ENCODE measurements at places on chromosomes 3 and 15. TPM values are rescaled to one million over a fixed set of nuclear protein-coding genes. Genes with fewer than 3 reads are reported as not detected.
A peak's percentile ranks its signal among the peaks of the same experiment; 100 is the strongest.

- no peak for DNase-seq
Measured at GRCh38 chr15:78390242-78390641, 47.8 kb upstream of the IREB2 start.

DNA sequence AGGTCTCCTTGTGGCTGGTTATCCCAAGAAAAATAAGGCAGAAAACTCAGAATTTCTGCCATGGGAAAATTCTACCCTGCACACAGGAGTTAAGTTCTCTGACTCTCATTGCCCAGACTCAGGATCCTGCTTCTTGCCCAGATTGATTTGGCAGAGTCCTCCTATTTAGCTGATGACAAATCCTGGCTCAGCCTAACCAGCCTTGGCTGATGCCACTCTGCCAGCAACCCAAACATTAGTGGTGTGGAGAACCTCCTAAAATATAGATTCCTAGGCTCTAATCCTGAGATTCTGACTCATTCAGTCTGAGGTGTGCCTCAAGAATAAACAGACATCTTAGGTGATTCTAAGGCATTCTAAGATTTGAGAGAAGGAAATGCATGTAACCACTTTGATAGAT, 60.5 kb upstream of the ACTC1 start:
- peak; percentile 89 for DNase-seq

- no peak for DNase-seq
Measured at GRCh38 chr3:7332696-7333095, 471.8 kb downstream of the GRM7 start.

GRCh38 chr15:77017761-77018720, 23.1 kb downstream of the PSTPIP1 start:
- no peak for DNase-seq

- DNase-seq: no peak
Measured at GRCh38 chr3:123783811-123784210, 100.3 kb downstream of the MYLK start.

DNA sequence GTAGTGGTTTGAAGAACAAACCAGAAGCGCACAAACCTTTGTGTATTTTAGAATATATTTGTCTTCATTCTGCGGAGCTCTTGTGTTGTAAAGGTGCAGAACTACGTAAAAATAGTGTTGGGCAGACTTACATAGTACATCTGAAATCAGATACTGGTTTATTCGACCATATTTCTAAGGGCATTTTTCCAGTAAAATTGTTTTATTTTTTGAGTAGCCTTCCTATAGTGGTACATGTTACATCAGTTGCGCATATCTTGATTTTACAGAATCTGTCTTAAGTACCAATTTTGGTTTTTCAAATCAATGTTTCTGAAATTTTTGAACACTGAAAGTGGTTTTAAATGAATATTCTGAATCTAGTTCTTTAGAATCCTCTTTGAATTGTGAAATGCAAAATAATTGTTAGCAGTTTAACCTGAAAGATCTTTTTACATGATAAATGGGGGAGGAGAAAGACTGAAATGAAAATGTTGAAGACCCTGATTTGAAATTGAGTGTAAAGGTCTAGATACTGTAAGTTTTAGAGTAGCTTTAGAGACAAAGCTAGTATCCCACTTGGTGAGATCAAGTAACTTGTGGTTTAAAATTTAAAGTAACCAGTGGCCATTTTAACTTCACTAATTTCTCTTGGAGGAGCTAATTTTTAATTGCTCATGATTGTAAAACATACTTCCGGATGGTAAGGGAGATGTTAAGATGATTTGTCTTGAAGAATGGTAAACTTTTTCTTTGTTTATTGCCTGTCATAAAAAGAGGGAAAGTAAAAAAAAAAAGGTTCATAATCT, 15.5 kb upstream of the CHD2 start:
- DNase-seq: no peak

DNA sequence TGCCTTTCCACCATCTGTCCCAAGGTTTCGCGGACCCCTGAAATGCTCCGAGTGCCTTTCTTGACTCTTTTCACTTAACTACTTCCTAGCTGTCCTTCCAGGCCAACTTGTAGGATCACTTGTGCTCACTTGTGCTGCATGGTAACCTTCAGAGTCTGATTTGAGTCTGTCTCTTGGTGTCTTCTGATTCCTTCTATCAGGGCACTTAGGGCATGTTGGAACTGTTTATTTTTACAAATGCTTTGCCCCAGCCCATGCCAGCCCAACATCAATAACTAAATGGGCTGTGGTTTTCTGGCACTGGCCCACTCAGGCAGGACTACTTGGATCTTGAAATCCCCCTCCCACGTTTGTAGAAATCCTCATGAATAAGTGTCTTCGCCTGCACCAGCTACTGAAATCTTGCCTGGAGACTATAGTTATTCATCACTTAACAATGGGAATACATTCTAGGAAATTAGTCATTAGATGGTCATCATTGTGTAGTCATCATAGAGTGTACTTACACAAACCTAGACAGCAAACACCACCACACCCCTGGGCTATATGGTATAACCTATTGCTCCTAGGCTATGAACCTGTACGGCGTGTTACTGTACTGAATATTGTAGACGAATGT, 123.1 kb upstream of the STRIT1 start:
- peak; percentile 56 for DNase-seq

DNA sequence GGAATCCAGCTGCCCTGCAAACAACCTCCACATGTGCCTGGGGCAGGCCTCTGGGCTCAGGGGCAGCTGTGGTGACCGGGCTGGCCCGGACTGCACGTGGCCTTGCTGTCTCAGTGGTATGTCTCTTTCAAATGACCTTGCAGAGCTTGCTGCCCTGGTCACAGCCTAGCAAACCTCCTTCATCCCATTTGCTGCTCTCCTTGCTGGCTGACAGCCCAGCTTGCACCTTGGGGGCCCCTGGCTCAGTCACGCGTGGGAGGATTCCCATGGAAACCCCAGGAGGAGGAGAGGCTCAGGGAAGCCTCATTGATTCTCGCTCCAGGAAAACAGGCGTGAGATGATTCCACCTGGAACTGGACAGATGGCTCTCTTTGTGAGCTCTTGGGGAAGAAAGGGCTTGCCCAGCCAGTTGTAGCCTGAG, 5.6 kb downstream of the SPSB4 start:
- no peak for DNase-seq

GRCh38 chr3:198079771-198080520, 119.9 kb downstream of the LMLN start:
- DNase-seq: peak; percentile 64

DNA sequence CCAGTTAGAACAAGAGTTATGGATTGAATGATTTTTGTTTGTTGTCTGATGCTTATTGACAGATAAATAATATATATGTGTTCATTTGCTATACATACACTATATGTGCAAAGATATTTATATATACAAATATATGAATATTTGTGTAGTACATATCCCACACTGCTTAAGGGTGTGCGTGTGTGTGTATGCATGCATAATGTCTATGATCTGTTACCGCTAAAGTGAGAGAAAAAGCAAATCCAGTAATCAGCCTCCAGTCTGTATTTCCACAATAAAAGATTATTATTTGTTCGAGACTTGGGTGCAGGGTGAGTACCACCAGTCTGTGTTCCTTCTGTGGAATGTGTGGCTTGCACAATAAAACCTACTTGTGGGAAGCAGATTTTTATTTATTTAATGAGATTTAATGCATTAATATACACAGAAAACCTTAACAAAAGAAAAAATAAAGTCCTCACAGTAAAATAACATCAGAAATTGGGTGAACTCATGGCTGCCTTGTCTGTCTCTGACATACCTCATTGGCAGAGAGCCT, 366.0 kb upstream of the TBL1XR1 start:
- no peak for DNase-seq

DNA sequence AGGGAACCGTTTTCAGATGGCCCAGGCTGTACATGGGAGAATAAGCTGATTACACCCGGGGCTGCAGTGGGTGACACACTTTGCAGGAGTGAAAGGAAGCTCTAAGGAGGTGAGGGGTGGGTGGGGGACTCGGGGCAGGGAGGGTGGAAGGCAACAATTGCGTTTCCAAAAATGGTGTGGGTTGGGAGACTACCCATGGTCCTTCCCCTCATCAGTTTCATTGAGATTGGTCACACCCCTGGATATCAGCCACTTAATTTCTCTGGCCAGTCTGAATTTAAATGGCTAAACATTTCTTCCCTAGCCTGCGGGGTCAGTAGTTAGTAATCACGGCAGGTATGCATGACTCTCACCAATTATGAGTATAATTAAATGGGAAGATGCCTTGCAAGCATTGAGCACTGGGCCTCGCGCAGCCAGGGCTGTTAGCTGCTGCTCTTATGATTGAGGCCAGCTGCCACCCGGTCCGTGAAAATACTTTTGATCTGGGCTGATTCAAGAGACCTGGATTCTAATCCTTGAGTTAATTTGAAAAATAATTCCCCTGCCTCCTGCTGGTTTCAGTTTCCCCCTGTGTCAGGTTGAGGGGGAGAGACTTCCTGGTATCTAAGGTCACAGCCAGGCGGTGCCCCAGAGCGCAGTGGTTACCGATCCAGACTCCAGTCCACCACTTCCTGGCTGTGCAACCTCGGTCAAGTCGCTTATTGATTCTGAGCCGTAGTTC, 23.3 kb downstream of the SLC6A6 start:
- peak; percentile 88 for DNase-seq

Gene WDR72
- total RNA-seq: not detected

Gene HHLA2
- not detected for total RNA-seq

Gene ECE2
- not detected for total RNA-seq

Gene DOCK3
- 1.0 TPM for total RNA-seq

Gene EIF1B
- 15.4 TPM for total RNA-seq
